Immature natural killer cell (primary cell): ENCODE measurements at places on chromosomes 4 and X. TPM values are rescaled to one million over a fixed set of nuclear protein-coding genes. Genes with fewer than 3 reads are reported as not detected.
A peak's percentile ranks its signal among the peaks of the same experiment; 100 is the strongest.

DNA sequence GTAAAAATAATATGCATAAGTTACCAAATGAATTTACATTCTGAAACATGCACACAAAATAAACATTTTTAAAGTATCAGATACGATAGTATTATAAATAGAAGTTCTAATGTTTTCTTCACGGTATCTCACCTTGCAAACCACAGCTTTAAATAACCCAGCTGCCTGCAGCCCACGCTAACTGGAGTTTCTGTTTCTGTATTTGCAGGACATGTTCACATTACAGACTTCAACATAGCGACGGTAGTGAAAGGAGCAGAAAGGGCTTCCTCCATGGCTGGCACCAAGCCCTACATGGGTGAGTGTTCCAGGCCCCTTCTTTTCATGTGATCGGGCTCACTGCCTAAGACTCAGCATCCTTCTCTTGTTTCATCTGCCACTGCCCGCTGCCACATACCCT lies 291.7 kb downstream of the EVC2 start:
- no peak for DNase-seq

Gene TRO
- 2.4 TPM for polyA plus RNA-seq

DNA sequence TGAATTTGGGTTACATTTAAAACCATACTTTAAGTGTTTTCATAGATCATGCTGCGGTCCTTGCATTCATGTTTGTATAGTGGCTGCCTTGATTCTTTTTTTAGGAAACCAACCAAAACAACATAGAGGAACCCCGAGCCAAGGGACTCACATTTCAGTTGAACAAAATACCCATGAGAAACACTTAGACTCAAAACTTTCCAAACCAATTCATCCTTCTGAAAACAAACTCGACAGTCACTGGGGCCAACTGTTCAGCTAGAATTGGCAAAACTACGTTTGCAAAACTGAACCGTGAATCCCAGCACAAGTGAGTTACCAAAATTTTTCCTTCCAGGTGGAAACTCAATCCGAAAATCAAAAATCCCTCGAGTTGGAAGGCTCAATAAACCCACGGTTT lies 1.4 kb downstream of the ADGRA3 start:
- no peak for DNase-seq

DNA sequence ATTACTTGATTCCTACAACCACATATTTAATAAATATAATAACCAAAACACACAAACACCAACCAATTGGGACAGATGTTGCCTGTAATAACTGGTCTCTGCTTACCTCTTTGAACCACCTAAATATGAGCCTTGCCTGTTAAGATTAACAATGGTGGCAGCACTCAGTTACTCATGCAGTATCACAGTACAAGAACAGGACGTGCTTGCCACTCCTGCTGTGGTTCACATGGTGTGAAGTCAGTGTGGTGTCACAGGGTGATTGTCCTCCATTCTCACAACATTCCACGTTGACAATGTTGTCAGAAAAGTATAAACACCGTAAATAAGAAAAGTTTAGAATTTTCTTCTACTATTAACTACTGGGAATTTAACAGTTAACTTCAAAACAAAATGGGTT lies 365.0 kb downstream of the PPP3CA start:
- peak; percentile 19 for DNase-seq

DNA sequence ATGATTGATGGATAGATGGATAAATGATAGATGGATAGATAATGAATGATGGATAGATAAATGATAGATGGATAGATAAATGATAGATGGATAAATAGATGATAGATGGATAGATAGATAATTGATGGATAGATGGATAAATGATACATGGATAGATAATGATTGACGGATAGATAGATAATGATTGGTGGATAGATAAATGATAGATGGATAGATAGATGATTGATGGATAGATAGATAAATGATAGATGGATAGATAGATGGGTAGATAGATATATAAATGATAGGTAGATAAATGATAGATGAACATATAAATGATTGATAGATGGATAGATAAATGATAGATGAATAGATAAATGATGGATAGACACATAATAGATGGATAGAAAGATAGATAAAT lies 49.5 kb upstream of the SHOX start:
- no peak for DNase-seq

DNA sequence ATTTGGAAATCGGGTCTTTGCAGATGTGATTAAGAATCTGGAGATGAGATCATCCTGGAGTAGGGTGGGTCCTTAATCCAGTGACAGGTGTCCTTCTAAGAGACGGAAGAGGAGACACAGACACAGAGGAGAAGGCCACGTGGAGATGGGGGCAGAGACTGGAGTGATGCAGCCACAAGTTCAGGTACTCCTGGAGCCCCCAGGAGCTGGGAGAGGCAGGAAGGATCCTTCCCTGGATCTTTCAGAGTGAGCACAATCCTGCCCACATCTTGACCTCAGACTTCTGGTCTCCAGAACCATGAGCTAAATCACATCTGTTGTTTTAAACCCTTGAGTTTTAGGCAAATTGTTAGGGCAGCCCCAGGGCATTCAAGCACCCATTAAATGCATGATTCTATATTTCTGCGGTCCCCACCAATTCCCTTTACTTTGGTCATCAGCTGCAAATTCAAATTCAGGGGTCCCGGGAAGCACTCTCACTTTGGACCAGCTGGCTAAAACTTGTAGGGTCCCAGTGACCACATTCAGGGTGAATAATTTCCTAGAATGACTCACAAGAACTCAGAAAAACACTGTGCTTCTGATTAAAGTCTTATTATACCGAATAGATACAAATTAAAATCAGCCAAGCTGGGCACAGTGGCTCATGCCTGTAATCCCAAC lies 12.8 kb upstream of the AKAP17A start:
- DNase-seq = no peak

GRCh38 chr4:130322439-130322838 lies 1226.5 kb downstream of the C4orf33 start:
- DNase-seq = no peak

Gene RAPGEF2
- polyA plus RNA-seq = 0.46 TPM

DNA sequence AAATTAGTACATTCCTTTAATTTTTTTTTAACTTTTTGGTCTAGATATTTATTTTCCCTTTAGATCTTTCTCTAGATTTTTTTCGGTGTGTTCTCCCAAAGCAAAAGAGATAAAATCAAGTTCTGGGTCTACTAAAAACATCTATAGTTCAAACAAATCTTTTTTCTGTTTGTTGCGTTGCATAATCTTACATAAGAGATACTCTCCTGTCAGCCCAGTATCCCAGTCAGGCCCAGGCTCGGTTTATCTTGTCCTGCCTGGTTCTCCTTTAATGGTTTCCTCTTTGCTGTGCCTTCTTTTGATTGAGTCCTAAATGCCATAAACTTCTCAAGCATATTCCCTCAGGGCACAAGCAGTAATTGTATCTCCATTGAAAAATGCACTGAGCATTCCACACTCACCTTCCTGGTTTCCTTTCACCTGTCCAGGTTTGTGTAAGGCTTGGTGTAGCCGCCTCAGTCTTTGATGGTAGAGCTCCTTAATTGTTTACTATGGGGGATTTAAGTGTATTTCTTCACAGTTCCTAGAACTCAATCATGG lies 104.9 kb downstream of the TMEM131L start:
- DNase-seq = no peak

Gene PGAM4
- polyA plus RNA-seq = 0.38 TPM

- DNase-seq = no peak
These were observed 81.3 kb downstream of the PPP1R2C start for GRCh38 chrX:42696536-42697124.

DNA sequence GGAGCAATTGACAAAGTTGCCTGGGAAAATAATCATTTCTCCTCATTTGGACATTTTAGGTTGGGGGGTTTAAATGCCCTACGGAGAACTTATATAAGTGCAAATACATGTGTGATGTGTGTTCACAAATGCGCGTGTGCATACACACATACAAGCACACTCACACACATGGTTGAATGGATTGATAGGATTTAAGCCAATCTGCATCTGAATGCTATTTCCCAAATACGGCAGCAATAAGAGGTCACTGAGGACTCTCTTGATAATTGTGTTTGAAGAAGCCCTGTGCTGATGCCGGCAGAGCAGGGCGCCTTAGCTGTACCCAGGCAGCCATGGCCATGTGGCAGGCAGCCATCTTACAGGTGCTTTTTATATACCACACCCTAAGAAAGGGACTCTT lies 165.3 kb upstream of the LEF1 start:
- DNase-seq = no peak

- DNase-seq = no peak
These were observed 58.2 kb downstream of the WDR17 start for GRCh38 chr4:176123710-176124407.

- DNase-seq = no peak
These were observed 119.6 kb downstream of the CBLL2 start for GRCh38 chrX:22392133-22392948.

DNA sequence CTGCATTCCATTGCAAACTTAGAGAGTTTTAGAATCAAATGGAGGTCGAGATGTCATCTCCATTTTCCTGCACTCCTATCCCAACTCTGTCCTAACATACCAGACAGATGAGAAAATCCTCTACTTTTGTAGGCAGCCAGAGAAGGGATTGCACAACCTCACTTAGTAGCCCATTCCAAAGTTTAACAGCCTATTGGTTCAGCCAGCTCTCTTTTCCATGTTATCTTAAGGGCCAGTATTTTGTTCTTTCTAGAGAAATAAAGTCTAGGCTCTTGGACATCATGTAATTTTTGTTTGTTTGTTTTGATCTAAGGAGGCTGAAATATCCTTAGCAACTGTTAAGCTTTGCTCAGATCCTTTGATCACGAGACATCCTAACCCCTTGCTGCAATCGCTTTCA lies 173.0 kb downstream of the COX18 start:
- DNase-seq = no peak

Gene HOPX
- polyA plus RNA-seq = 2,032 TPM

Gene YY2
- 0.69 TPM for polyA plus RNA-seq

DNA sequence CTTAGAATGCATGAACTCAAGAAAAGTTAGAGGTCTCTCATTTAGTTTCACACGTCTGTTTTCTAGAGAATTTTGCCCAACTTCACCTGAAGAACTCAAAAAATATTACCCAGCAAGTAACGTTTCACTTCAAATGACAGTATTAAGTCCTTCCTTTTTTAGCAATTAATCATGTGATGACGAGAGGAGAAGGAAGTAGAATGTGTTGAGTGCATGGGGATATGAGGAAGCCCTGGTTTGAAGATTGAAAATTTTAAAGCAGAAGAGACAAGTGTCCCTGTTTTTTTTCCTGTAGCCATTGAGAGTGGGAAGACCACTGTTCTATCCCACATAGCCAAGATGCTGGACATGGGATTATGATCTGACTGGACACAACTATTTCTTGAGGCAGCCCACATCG lies 406.3 kb upstream of the CPEB2 start:
- DNase-seq = no peak

GRCh38 chr4:42817913-42818312 lies 74.6 kb upstream of the GRXCR1 start:
- no peak for DNase-seq

DNA sequence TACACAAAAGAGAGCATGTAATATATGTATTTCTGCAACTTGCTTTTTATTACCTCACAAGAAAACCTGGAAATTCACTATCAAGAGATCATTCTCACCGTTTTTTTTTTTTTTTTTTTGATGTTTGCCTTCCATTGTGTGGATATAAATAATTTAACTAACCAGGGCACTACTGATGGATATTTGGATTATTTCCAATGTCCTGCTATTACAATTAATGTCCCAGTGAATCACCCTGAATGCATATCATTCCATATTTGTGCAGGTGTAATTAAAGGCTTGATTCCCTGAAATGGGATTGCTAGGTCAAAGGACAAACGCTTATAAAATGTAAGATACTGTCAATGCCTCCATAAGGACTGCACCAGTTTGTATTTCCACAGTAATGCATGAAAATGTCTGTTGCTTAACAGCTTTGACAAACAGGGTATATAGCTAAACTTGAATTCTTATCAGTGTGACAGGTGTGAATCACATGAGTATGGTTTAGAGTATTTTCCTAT lies 87.8 kb downstream of the NCAPG start:
- no peak for DNase-seq

Gene CPZ
- polyA plus RNA-seq = not detected

DNA sequence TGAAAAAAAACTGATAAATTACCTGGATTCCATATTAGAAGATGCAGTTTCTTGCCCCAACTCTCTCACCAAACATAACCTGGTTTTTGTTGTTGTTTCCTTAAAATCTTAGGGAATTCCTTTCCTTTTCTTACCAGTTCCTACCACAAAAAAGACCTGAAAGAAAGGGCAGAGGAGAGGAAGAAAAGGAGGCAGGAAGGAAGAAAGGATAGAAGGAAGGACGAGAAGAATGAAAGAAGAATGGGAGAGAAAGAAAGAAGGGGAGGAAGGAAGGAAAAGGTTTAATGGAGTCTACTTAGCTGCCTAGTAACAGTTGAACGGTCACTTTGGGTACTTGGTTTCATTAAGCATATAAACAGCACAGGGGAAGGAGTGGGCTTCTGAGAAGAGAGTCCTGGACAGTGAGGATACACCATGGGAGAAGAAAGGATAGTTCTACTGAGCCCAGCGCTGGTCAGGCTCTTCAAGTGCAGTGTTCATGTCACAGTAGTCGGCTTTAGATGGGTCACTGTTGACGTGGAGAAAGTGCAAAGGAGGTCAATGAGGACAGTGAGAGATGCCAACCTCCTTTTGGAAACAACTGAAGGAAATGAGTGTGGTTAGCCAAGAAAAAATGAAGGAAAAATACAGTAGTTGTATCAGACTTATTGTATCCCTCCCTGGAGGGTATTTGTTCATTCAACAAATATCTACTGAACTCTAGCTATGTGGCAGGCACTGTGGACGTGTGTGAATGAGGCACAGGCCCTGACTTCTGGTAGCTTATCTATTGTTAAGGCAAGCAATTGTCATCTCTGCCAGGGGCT lies 1.1 kb upstream of the CHIC2 start:
- no peak for DNase-seq

Gene GAGE12E
- not detected for polyA plus RNA-seq

GRCh38 chrX:118126286-118126685 lies 9.7 kb upstream of the KLHL13 start:
- DNase-seq = no peak

Gene DSPP
- polyA plus RNA-seq = not detected

DNA sequence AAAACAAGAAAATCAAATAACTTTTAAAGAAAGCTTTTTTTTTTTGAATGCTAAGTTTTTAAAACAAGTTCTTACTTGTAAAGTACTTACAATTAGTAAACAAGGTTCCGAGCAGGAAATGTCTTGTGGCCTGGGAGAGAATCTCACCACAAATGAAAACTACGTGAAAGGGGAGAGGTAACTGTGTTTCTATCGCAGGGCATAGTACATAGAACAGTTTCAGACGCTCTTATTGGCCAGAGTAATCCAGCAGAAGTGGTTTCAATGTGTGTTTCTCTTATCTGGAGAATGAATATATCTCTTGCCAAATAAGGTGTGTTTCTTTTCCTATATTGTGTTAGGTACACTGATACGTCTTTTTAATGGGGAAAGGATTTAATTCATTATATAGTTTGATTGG lies at the start of gene PLAC8:
Gene PLAC8 (minus strand): TSS at position 154 of the 400 bp plus-strand sequence. CDS start 6,808 bp downstream, outside the sequence.
- peak; percentile 80 for DNase-seq

- no peak for DNase-seq
These were observed 31.0 kb upstream of the SOD3 start for GRCh38 chr4:24764345-24764744.

Gene MAGEA9B
- not detected for polyA plus RNA-seq

DNA sequence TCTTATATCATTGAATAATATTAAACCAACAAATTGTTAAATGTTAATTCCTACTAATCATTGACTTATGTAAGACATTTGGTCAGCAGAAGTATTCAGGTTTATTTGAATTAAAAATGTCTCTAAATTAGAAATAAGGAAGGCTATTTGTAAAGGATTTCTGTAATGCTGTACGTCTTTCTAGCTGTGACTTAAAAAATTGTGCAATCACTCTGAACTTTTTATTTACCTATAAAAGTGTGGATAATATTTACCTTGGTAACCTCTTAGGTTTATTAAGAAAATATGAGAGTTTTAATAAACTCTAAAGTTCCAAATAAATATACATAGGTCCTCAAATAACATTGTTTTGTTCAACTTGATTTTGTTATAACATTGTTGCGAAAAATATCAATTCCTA lies 76.9 kb downstream of the SLC30A9 start:
- DNase-seq = no peak
